ENCODE measurements at places on chromosomes 12 and 14.

GRCh38 chr12:68159681-68160304 lies at the start of gene IFNG:
Gene IFNG, minus strand, starts transcription at chr12:68159740. Its CDS starts 125 bp downstream, at chr12:68159615.
- DNase-seq = no peak

DNA sequence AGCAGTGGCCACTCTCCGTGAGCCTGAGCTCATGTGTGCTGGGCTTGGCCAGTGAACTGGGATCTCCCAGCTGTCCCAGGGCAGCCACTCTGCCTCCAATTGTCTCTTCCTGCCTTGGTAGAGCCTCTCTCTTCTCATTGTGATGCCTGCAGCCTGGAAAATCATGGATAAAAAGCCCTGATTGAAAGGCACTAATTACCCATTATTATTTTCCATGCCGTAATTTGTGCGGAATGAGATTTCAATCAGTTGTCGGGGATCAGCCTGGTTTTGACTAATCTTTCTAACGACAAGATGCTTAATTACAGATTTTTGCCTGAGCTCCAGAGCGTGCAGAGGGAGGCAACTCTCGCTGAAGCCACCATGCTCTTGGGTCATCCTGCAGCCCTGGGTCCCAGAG lies 52.7 kb downstream of the ESRRB start:
- no peak for DNase-seq

- DNase-seq = no peak
Observed at GRCh38 chr12:68538726-68539614, 71.7 kb upstream of the RAP1B start.

DNA sequence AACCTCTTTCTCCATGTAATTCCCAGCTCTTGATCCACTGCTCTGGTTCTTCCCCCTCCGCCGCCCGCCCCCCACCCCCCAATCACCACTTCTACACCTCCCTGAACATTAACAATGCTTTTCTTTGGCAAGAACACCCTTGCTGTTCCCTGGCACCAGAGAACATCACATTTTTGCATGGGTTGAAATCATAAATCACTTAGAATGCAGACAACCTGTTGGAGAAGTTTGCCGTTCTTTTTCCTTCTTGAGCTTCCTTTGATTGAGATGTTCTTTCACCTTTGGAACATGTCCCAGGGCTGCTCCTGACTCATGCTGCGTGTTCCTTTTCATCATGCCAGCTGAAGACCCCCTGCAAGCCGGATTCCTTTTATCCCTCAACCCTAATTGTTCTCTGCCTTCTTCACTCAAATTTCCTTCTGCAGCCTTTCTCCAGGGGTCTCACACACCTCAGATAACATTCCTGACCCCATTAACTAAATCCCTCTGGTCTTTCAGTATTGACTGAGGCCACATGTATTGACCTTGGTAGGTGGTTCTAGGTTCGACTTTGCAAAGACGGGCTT lies 294.1 kb upstream of the TMPO start:
- DNase-seq = no peak

GRCh38 chr14:72892879-72893635 lies 844 bp downstream of the DPF3 start:
- DNase-seq = peak; percentile 10

GRCh38 chr12:102052192-102053061 lies 9.4 kb downstream of the WASHC3 start:
- no peak for DNase-seq

DNA sequence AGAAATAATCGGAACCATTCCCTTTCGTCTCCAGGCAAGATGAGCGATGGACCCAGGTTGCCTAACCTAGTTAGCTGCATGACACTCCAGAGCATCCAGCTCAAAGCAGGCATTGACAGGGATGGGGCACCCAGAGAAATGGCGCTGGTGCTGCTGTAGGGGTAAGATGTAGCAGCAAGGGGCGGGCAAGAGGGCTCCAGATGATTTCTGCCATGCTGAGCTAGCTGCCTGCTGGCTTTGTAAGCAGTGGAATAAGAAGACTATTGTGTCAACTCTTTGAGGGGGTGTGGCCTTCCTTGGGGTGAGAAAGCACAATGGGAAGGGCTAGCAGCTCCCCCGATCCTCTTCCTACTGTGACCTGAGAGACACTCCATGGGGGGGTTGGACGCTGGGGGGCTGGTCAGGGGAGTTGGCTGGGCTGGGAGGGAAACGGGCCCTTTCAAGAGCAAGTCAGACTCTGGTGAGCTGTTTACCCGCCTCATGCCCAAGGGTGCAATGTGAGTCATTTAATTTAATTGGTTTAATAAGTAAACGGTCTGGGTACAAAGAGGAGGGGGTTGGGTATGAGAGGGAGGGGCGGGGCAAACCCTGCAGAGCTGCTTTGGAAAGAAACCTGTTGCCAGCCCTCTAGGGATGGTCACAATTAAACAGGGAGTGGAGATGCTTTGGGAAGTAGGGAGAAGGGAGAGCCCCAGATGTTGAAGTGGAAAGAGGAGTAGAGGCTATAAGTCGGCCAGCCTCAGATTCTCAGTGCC lies 50.5 kb downstream of the B4GALNT3 start:
- DNase-seq = no peak

- no peak for DNase-seq
Observed at GRCh38 chr12:26632756-26633155, 200.2 kb downstream of the ITPR2 start.

DNA sequence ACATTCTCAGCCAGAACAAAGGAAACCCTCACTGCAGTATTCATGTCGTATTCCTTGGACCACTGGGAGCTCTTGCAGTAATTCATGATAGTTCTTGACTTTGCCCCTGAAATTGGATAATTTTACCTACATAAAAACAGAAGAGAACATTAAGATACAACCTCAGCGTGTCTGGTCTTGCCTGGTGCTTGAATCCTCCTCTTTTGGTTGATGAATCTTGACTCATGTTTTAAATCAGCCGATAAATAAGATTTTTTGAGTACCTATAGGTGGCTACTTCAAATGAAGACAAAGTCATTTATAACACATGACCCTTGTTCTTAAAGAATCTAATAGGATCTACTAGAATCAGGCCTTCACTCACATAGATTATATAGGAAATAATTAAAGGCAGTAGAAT lies 221.0 kb downstream of the PTPRO start:
- DNase-seq = no peak

- DNase-seq = no peak
Observed at GRCh38 chr14:61841145-61841544, 78.9 kb downstream of the SNAPC1 start.

GRCh38 chr14:34041220-34041619 lies 90.3 kb upstream of the EGLN3 start:
- no peak for DNase-seq

- DNase-seq = peak; percentile 59
Observed at GRCh38 chr12:108616941-108617858, 16.5 kb downstream of the SELPLG start.

- peak; percentile 72 for DNase-seq
Observed at GRCh38 chr14:65824285-65824977, 411.9 kb downstream of the FUT8 start.

GRCh38 chr14:50230701-50231474 lies 490 bp downstream of the SOS2 start:
- DNase-seq = peak; percentile 66

DNA sequence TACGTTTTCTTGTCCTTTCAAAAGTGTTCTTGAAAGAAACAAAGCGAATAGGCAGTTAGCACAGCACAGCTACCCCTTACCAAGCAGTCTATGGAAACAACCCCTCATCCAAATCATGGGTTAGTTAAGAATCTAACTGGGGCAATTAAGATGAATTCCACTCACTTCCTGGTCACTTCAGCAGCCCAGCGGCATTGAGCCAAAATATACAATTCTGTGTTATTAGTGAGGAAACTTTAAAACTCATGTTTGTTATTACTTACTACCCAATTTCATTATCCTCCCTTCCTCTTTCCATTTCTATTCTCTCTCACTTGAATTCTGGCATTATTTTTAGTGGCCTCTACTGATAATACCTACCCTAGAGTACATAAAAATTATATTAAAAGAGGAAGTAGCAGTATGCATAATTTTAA lies 121.4 kb downstream of the PPHLN1 start:
- DNase-seq = no peak

- no peak for DNase-seq
Observed at GRCh38 chr14:84403585-84403984, 1126.4 kb upstream of the FLRT2 start.

GRCh38 chr12:100346660-100347059 lies 10.2 kb upstream of the SLC17A8 start:
- DNase-seq = no peak

DNA sequence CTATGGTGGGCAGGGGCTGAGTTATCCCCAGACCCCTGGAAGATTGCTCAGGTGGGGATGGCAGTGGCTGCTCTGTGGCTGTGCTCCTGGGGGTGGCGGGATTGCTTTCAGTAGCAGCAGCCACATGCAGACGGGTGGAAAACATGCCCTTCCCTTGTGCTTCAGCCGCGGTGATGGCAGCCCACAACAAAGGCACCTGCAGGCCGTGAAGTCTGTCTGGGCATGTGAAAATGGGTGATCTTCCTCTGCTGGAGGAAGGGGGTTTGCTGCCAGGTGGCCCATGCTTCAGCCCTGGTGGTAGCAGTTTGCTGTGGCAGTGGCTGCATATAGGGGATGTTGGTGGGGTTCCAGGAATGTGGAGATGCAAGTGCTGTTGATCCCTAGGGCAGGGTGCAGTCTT lies 326.2 kb upstream of the RGS6 start:
- no peak for DNase-seq

Data from OCI-LY7 (cell line).